ENCODE measurements at places on chromosomes 1 and 21.

- DNase-seq: no peak
These were observed 71.9 kb downstream of the NMNAT2 start for GRCh38 chr1:183346276-183346732.

DNA sequence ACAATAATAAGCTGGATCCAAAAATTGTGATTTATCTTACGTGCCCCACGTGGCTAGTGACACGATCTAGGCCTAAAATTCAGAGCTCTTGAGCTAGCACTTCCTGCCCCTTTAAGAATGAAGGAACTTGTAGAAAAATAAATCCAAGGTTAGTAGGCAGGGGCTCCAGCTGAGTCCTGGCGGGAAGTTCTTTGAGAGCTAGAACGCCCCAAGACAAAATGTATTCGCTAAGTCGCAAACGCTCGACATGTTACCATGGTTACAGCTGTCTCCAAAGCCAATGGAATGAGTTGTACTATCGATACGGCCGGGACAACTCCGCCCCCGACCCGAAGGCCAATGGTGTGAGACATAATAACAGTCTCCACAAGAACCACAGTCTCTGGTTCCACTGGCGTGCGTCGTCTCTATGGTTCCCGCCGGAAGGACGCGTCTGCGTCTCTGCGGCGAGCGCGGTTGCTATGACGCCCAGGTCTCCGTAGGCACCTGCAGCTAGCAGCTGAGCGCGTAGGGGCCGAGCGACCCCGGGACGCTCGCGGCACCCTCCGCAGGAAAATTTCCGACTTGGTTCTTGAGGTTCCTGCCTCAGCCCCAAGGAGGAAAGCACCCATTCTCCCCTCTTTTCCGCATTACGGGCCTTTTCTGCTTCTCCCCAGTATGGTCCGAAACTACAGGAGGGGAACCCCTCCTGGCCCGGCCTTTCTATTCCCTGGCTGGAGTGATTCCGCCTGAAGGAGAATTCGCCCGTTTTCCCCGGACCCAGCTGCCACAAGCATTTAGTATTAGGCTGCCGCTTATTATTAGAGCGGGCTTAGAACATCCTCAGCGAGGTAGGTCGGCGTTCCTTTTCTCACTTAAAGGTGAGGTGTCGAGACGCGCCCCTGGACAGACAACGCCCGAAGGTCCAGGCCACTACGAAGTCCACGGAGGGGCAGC is at the start of gene CCDC30:
Gene CCDC30 (plus strand): TSS at position 459 of the 936 bp plus-strand sequence. CDS start 17,266 bp downstream, outside the sequence.
- peak; percentile 98 for DNase-seq

GRCh38 chr1:162697140-162697895 is 65.1 kb downstream of the DDR2 start:
- no peak for DNase-seq

- no peak for DNase-seq
These were observed 76.4 kb downstream of the TGFB2 start for GRCh38 chr1:218421531-218421930.

- no peak for DNase-seq
These were observed 68.1 kb downstream of the SH3BGR start for GRCh38 chr21:39519835-39520234.

- peak; percentile 53 for DNase-seq
These were observed 926 bp upstream of the ATP1B1 start for GRCh38 chr1:169105434-169106094.

DNA sequence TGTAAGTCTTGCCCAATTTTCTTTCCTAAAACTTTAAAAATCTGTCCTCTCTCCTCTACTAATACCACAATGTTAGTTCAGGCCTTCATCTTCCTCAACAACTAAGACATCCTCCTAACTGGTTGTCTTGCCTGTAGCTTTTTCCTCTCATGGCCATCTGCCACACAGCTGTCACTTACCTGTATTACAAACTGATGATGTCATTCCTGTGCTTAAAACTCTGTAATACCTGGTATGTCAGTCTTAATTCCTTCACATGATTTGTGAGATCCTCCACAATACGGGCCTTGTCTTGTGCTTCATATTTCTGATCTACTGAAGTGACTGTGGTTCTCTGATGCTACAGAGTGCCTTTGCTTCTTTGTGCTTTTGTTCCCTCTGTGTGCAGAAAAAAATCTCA is 9.8 kb downstream of the MRPS14 start:
- DNase-seq: no peak

- DNase-seq: no peak
These were observed 19.3 kb downstream of the TNFRSF1B start for GRCh38 chr1:12185918-12186678.

DNA sequence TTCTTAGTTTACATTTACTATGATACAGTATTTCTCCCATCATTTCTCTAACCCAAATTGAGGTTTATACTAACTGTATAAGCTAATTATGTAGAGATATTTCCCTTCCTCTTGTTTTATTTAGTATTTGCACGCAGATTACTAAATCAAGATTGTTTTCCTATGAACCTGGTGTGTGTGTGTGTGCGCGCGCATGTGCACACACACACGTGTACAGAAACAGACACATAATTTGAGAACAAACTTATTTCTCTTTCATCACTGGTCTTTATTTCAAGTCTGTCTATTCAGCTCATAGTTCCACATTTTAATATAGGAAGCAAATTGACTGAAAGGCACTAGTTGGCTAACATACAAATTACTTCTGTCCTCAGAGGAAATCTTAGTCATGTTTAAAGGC is 19.7 kb upstream of the COL24A1 start:
- no peak for DNase-seq

- no peak for DNase-seq
These were observed 15.5 kb downstream of the LEPR start for GRCh38 chr1:65435987-65436386.

GRCh38 chr1:119885903-119886783 is 10.2 kb downstream of the ADAM30 start:
- peak; percentile 26 for DNase-seq

DNA sequence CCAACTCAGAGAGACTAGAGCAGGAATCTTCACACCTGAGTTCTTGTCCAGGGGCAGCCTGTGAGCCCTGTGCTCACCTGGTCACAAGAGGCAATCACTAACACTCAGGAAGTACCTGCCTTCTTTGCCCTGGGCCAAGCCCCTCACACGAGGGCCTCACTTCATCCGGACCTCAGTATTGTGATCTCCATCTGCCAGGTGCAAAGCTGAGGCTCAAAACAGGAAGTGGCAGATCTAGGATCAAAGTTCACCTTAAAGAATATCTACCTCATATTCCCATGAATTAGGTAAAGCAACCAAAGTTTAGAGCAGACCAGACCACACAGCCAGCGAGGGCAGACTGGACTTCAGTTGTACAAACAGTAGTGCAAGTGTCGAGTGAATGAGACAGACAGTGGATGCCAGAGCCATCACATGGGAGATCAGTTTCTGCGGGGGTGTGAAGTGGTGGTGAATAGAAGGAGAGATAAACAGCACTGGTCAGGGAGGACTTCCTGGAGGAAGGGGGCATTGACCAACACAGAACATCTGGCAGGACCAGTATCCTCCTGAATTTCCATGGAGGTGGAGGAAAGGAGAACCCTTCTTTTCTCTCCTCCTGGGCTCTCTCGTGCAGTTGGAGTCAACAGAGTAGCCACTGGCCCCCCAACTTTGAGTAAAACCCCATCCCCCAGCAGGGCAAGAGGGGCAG is 116.6 kb upstream of the ZBTB40 start:
- DNase-seq: no peak

DNA sequence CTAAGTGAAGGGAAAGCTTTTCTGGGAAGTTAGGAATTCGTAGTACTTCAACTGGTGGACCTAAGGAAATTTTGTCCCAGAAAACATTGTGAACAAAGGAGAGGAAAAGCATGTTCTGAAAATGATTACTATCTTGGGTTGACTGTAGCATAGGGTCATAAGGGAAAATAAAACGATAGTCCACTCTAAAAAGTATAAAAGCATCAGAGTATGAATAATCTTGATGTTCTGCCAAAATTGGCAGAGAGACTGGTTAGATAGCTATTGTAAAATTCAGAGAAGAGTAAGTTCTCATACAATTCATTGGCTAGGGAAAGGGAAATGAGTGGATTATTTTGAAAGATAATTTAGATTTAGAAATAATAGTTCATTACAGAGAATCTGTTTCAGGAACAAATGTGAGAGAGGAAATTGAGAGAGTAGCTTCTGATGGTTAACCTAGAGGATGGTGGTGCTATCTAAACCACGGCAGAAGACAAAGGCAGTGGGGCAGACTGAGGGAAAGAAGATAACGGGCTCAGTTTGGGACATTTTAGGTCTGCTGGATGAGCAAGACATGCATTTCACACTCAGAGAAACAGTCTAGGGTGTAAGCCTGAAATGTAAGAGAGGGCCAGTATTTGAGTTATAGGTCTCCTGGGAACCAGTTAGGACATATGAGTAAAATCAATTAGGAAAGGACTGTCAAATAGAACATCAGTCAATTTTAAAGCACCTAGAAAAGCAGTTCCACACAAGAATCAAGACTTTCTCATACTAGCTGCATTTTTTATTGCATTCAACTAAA is 799.3 kb upstream of the CXADR start:
- no peak for DNase-seq

DNA sequence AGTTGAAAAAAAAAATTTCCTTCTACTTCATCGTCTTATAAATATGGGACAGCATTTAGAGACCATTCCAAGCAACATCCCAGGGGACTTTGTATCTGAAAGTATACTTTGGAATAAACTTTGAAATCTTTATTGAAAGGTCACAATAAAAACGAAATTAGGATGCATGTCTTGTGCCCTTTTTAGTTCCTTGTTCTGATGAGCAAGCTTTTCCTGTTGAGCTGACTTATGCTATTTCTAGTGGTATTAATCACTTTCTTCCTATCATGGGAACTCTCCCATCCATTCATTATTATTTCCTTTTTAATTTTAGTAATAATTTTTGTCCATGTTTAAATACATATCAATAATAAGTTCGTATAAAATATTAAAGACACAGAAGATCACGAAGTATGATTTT is 4.0 kb upstream of the GBP2 start:
- DNase-seq: no peak

- DNase-seq: peak; percentile 72
These were observed 2.7 kb downstream of the USP25 start for GRCh38 chr21:15732290-15732995.

DNA sequence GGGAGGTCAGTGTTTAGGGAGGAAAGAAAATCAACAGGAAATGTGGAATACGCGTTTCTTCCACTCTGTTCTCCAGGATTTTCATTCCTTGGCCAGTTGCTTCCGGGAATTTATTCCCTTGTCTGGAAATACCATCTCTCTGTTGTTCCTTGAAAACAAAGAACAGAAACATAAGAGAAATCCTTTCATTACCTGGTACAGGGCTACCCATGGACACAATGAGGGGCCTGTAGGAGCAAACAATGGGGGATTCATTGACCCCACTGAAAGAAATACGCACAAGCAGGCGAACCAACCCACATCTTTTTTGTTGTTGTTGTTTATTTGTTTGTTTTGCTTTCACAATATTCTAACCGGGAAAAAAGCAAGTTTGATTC is 20.0 kb upstream of the BACE2 start:
- DNase-seq: no peak

GRCh38 chr1:44652445-44653106 is 21.7 kb downstream of the TMEM53 start:
- peak; percentile 50 for DNase-seq

All from immature natural killer cell (primary cell).